ENCODE measurements at places on chromosomes 1 and 21. TPM values are rescaled to one million over a fixed set of nuclear protein-coding genes. Genes with fewer than 3 reads are reported as not detected.

- DNase-seq, result peak; percentile 94
Measured at GRCh38 chr1:221961532-221962292, 219.8 kb upstream of the DUSP10 start.

GRCh38 chr1:98696077-98696476, 34.6 kb downstream of the SNX7 start:
- DNase-seq, result no peak

GRCh38 chr21:17725339-17725738, 93.8 kb downstream of the C21orf91 start:
- no peak for DNase-seq

GRCh38 chr1:50742523-50742922, 217.5 kb downstream of the FAF1 start:
- DNase-seq, result peak; percentile 19

TXNDC12 gene
- 58.0 TPM for total RNA-seq
